WTC11 (cell line): ENCODE measurements at places on chromosomes 7 and 10.

GRCh38 chr7:121126801-121127534, 138.5 kb downstream of the CPED1 start:
- DNase-seq, result no peak

DNA sequence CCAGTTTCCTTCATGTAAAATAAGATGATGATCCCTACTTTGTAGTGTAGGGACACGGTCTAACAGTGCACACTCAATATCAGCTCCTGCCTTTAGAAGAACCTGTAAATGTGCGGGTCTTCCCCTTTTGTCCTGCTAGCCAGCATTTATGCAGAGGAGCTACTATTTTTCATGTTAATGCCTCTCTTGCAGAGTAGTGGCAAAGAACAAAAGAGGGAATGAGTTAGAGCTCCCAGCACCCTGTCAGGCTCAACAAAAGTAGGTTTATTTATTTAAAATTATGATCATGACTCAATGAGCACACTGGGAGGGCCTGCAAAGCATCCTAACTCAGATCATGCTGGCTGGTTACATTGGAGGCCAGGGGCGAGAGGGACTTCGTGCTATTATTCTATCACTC, 414.5 kb upstream of the COBL start:
- no peak for DNase-seq

DNA sequence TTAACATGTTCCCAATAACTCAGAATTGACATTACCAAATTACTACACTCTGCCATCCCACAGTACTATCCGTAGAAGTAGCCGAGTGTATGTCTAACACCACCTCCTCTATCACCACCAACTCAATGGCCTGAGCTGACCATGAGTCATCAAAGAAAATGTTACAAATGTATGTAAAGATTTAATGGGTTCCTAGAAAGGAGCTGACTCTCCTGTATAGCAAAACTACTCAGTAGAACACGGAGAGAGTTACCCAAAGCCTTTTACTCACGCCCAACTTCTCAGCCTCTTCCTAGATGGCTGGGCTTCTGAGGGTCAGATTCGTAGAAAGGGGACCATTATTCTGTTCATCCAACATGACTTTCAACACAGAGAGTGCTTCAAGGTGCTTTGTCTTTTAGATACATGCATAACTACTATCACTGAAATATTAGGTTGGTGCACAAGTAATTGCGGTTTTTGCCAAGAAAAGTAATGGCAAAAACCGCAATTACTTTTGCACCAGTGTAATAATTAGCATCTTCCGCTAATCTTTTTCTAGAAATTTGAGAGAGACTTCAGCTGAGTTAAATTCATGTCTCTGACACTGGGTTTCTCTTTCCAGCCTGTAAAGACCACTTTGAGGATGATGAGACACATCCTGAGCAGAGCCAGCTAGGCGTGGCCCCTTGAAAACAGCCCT, 24.0 kb upstream of the NANOS1 start:
- no peak for DNase-seq

- DNase-seq, result no peak
Observed at GRCh38 chr10:127976701-127977356, 69.9 kb downstream of the PTPRE start.

- no peak for DNase-seq
Observed at GRCh38 chr10:103154521-103155299, 38.4 kb downstream of the NT5C2 start.

- no peak for DNase-seq
Observed at GRCh38 chr7:4738711-4739527, 36.5 kb upstream of the AP5Z1 start.

- no peak for DNase-seq
Observed at GRCh38 chr10:43257347-43258210, 9.3 kb downstream of the RASGEF1A start.

GRCh38 chr10:30759423-30759822, 129.9 kb upstream of the LYZL2 start:
- DNase-seq, result no peak

- no peak for DNase-seq
Observed at GRCh38 chr10:13003759-13004158, 2.2 kb upstream of the CCDC3 start.

DNA sequence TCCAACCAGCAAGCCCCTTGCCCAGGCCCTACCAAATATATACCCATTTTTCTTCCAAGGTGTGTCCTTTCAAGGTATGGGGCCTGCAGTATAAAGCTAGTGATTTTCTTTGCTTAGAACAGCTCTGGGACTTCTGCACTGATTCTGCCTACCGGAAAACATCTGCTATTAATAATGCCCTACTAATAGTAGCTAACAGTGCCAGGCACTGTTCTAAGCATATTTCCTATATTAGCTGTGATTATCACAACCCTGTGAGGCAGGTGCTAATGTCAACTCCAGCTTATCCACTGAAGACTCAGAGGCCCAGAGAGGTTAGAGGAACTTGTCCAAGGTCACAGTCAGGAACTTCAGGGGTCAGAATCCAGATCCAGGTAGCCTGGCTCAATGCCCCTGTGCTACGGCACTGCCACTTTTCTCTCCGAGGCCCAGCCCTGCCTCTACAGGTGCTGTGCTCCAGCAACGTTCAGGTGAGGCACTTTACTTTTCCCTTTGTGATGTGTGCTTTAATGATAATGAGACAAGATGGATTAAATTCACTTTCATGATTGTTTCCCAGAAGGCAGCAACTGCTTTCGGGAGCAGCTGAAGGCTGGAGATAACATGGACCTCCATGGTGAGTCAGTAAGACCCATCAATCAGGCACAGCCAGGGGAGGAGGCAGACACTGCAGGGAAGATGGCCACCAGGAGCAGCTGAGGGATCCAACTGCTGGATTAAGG, 26.7 kb downstream of the TAS2R41 start:
- no peak for DNase-seq
